CD14-positive monocyte (primary cell): ENCODE measurements at places on chromosomes 6 and 20. TPM values are rescaled to one million over a fixed set of nuclear protein-coding genes. Genes with fewer than 3 reads are reported as not detected.

- no peaks in the 10 kb centered on the region for H3K36me3 ChIP-seq
- peaks cover 42% of the 10 kb centered on the region for H3K4me1 ChIP-seq
- peak; percentile 33 for DNase-seq
- H3K27me3 ChIP-seq = peaks cover 87% of the 10 kb centered on the region
Observed at GRCh38 chr6:1311400-1312202, at the start of gene FOXQ1. Gene FOXQ1, plus strand, starts transcription at chr6:1312098. Its CDS starts 607 bp downstream, at chr6:1312705.

- no peaks in the 10 kb centered on the region for H3K36me3 ChIP-seq
- no peak overlapping the region for H3K27ac ChIP-seq
- no peak for DNase-seq
- no peak overlapping the region for H3K4me3 ChIP-seq
Observed at GRCh38 chr20:33803921-33804337, 7.2 kb upstream of the CHMP4B start.

GRCh38 chr6:82145926-82146452 lies 101.6 kb downstream of the IBTK start:
- no peak overlapping the region for H3K4me3 ChIP-seq
- H3K27ac ChIP-seq = no peak overlapping the region
- H3K36me3 ChIP-seq = no peaks in the 10 kb centered on the region
- H3K27me3 ChIP-seq = no peaks in the 10 kb centered on the region
- DNase-seq = no peak

DNA sequence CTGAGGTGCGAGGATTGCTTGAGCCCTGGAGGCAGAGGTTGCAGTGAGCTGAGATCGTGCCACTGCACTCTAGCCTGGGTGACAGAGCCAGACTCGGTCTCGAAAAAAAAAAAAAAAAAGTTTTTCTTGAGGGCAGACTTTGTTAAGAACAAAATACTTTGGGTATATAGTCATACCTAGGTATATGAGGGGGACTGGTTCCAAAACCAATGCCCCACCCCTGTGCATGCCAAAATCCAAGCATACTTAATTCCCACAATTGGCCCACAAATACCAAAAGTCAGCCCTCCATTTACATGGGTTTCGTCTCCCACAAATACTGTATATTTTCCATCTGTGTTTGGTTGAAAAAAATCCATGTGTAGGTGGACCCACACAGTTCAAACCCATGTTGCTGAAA lies 119.9 kb downstream of the INSM1 start:
- H3K4me3 ChIP-seq = no peak overlapping the region
- peaks cover 93% of the 10 kb centered on the region for H3K36me3 ChIP-seq
- H3K27ac ChIP-seq = no peak overlapping the region

- no peaks in the 10 kb centered on the region for H3K36me3 ChIP-seq
- no peaks in the 10 kb centered on the region for H3K4me1 ChIP-seq
- H3K4me3 ChIP-seq = no peak overlapping the region
Observed at GRCh38 chr6:68994521-68994920, 359.4 kb downstream of the ADGRB3 start.

GRCh38 chr6:24931296-24931695 lies 4.5 kb downstream of the RIPOR2 start:
- no peaks in the 10 kb centered on the region for H3K27me3 ChIP-seq
- no peak for DNase-seq
- H3K27ac ChIP-seq = no peak overlapping the region
- peak overlapping the region; percentile 83 for H3K4me3 ChIP-seq
- H3K36me3 ChIP-seq = peaks cover 58% of the 10 kb centered on the region
- peaks cover 91% of the 10 kb centered on the region for H3K4me1 ChIP-seq

- H3K27ac ChIP-seq = no peak overlapping the region
- no peaks in the 10 kb centered on the region for H3K4me1 ChIP-seq
- DNase-seq = no peak
- no peak overlapping the region for H3K4me3 ChIP-seq
- H3K27me3 ChIP-seq = no peaks in the 10 kb centered on the region
Observed at GRCh38 chr6:158387036-158387435, 74.8 kb downstream of the TULP4 start.

GRCh38 chr6:114154812-114155211 lies 183.9 kb upstream of the HDAC2 start:
- H3K4me3 ChIP-seq = no peak overlapping the region
- H3K27me3 ChIP-seq = no peaks in the 10 kb centered on the region
- H3K36me3 ChIP-seq = no peaks in the 10 kb centered on the region
- no peaks in the 10 kb centered on the region for H3K4me1 ChIP-seq

- DNase-seq = no peak
- H3K4me3 ChIP-seq = no peak overlapping the region
- H3K27ac ChIP-seq = no peak overlapping the region
- H3K4me1 ChIP-seq = peaks cover 74% of the 10 kb centered on the region
- no peaks in the 10 kb centered on the region for H3K27me3 ChIP-seq
Observed at GRCh38 chr20:1868856-1869255, 26.4 kb upstream of the SIRPA start.

GRCh38 chr6:159746759-159747158 lies 15.1 kb upstream of the ACAT2 start:
- H3K36me3 ChIP-seq = peaks cover 100% of the 10 kb centered on the region
- H3K27me3 ChIP-seq = no peaks in the 10 kb centered on the region
- H3K27ac ChIP-seq = no peak overlapping the region

GRCh38 chr20:35618263-35619131 lies 2.9 kb downstream of the SPAG4 start:
- no peak overlapping the region for H3K4me3 ChIP-seq
- peaks cover 47% of the 10 kb centered on the region for H3K4me1 ChIP-seq
- H3K36me3 ChIP-seq = peaks cover 7% of the 10 kb centered on the region

DNA sequence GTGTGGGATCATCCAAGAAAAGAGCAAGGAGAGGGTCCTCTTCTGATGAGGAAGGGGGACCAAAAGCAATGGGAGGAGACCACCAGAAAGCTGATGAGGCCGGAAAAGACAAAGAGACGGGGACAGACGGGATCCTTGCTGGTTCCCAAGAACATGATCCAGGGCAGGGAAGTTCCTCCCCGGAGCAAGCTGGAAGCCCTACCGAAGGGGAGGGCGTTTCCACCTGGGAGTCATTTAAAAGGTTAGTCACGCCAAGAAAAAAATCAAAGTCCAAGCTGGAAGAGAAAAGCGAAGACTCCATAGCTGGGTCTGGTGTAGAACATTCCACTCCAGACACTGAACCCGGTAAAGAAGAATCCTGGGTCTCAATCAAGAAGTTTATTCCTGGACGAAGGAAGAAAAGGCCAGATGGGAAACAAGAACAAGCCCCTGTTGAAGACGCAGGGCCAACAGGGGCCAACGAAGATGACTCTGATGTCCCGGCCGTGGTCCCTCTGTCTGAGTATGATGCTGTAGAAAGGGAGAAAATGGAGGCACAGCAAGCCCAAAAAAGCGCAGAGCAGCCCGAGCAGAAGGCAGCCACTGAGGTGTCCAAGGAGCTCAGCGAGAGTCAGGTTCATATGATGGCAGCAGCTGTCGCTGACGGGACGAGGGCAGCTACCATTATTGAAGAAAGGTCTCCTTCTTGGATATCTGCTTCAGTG lies 40.8 kb downstream of the ZBTB2 start:
- H3K4me1 ChIP-seq = no peaks in the 10 kb centered on the region
- no peaks in the 10 kb centered on the region for H3K27me3 ChIP-seq
- DNase-seq = no peak

Gene SPO11
- not detected for polyA plus RNA-seq

Gene SOX4
- polyA plus RNA-seq = 2.2 TPM

Gene LCA5
- not detected for polyA plus RNA-seq

Gene RBBP9
- 6.9 TPM for polyA plus RNA-seq

Gene POU3F2
- polyA plus RNA-seq = not detected

Gene ERVFRD-1
- polyA plus RNA-seq = 0.05 TPM

Gene RSPH9
- 0.13 TPM for polyA plus RNA-seq

Gene WFDC10B
- not detected in 2 replicates for polyA plus RNA-seq
